ENCODE measurements at places on chromosomes 4 and X. TPM values are rescaled to one million over a fixed set of nuclear protein-coding genes. Genes with fewer than 3 reads are reported as not detected.

GRCh38 chrX:31459361-31459760 lies 387.5 kb upstream of the FTHL17 start:
- no peaks in the 10 kb centered on the region for H3K27me3 ChIP-seq
- DNase-seq = no peak
- H3K4me3 ChIP-seq = no peak overlapping the region
- H3K27ac ChIP-seq = no peak overlapping the region
- no peaks in the 10 kb centered on the region for H3K4me1 ChIP-seq

GRCh38 chrX:69123481-69123880 lies 41.8 kb downstream of the PJA1 start:
- no peaks in the 10 kb centered on the region for H3K36me3 ChIP-seq
- no peaks in the 10 kb centered on the region for H3K27me3 ChIP-seq

- no peak overlapping the region for H3K4me3 ChIP-seq
- no peaks in the 10 kb centered on the region for H3K4me1 ChIP-seq
- DNase-seq = no peak
- no peak overlapping the region for H3K27ac ChIP-seq
- H3K27me3 ChIP-seq = no peaks in the 10 kb centered on the region
These were observed 62.6 kb downstream of the USO1 start for GRCh38 chr4:75786938-75787337.

- H3K27me3 ChIP-seq = no peaks in the 10 kb centered on the region
- H3K27ac ChIP-seq = no peak overlapping the region
- no peak for DNase-seq
- no peaks in the 10 kb centered on the region for H3K4me1 ChIP-seq
- H3K4me3 ChIP-seq = no peak overlapping the region
- no peaks in the 10 kb centered on the region for H3K36me3 ChIP-seq
These were observed 863.8 kb upstream of the PABPC4L start for GRCh38 chr4:135065366-135065765.

DNA sequence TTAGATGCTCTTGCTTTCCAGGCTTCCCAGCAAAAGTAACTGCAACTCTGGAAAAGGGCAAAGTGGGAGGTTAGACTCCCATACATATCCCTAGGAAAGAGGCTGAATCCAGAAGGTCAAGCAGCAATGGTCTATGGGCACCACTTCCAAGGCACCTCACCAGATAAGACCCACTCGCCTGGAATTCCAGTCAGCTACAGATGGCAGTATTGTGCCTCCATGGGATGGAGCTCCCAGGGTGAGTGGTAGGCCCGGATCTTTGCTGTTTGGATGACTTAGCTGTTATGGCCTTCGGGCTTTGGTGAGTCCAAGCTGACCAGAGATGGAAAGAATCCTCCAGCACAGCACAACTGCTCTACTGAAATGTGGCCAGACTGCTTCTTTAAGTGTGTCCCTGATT lies 688.0 kb downstream of the PCDH19 start:
- no peaks in the 10 kb centered on the region for H3K4me1 ChIP-seq
- H3K4me3 ChIP-seq = no peak overlapping the region
- H3K27ac ChIP-seq = no peak overlapping the region
- no peaks in the 10 kb centered on the region for H3K36me3 ChIP-seq

CXorf49 gene
- not detected for total RNA-seq

DNA sequence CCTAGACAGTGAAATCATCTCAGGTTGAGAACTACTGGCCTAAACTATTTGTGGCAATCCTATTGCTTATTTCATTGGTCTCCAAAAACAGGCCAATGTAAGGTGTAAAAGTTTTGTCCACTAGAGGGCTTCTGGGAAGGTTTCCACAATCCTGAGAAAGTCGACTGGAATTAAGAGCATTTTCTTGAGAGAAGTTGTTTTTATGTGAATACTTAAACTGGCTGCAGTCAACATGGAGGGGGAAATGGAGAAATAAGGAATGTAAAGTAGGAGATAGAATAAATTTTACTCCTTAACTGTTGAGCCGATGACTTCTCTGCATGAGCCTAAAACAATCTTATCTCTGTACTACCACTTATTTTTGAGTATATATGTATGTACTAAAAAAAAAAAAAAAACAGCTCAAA lies 11.0 kb upstream of the EIF4E start:
- H3K4me1 ChIP-seq = no peaks in the 10 kb centered on the region
- no peaks in the 10 kb centered on the region for H3K36me3 ChIP-seq
- no peak for DNase-seq
- H3K27ac ChIP-seq = no peak overlapping the region

HMGN5 gene
- 3.0 TPM for total RNA-seq

DNA sequence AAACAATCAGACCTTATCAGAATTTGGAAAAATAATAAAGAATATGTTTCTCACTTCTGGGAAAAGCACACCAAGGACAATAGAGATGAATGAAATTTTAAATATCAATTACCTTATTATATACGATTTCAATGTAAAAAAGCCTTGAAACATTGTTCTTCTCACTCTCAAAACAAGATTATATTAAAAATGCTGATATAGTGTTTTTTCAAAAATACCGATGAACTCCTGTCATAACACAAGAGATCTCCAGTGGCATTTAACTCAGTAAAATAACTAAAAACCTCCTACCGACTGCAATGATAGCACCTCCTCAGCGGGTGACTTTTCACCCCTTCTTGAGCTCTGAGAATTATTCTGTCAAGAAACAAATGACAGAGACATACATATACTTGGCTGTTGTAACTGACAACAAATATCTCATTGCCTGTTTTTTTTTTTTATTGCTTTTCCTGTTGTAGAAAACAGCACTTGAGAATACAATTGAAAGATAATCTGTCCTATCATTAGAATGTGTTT lies 1237.3 kb downstream of the C4orf33 start:
- H3K4me3 ChIP-seq = no peak overlapping the region
- no peak overlapping the region for H3K27ac ChIP-seq
- H3K4me1 ChIP-seq = no peaks in the 10 kb centered on the region
- no peaks in the 10 kb centered on the region for H3K36me3 ChIP-seq

SLC34A2 gene
- not detected for total RNA-seq

DNA sequence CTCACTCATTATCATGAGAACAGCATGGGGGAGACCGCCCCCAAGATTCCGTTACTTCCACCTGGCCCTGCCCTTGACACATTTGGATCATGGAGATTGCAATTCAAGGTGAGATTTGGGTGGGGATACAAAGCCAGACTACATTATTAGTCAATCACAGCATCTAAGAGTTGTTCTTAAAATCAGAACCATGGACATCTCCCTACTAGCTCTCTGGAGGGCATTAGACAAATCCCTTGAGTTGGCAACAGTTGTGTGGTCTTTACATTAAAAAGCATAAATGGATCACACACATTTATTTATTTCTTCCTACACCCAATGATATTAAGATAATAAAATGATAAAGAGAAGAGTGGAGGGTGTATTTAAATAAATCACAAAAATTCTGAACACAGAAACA lies 262.8 kb upstream of the VCX start:
- no peaks in the 10 kb centered on the region for H3K27me3 ChIP-seq
- DNase-seq = no peak
- H3K4me3 ChIP-seq = no peak overlapping the region
- no peaks in the 10 kb centered on the region for H3K36me3 ChIP-seq
- H3K4me1 ChIP-seq = no peaks in the 10 kb centered on the region
- H3K27ac ChIP-seq = no peak overlapping the region

- no peaks in the 10 kb centered on the region for H3K4me1 ChIP-seq
- H3K27me3 ChIP-seq = no peaks in the 10 kb centered on the region
- DNase-seq = no peak
- no peaks in the 10 kb centered on the region for H3K36me3 ChIP-seq
These were observed 20.8 kb upstream of the SLC10A4 start for GRCh38 chr4:48462363-48462762.

- H3K27ac ChIP-seq = no peak overlapping the region
- H3K27me3 ChIP-seq = no peaks in the 10 kb centered on the region
- no peak for DNase-seq
- no peaks in the 10 kb centered on the region for H3K36me3 ChIP-seq
- no peak overlapping the region for H3K4me3 ChIP-seq
These were observed 150.3 kb downstream of the SOX3 start for GRCh38 chrX:140354431-140355120.

MOB1B gene
- 12.7 TPM for total RNA-seq

- H3K4me1 ChIP-seq = no peaks in the 10 kb centered on the region
- DNase-seq = no peak
- no peaks in the 10 kb centered on the region for H3K36me3 ChIP-seq
- H3K4me3 ChIP-seq = no peak overlapping the region
- H3K27me3 ChIP-seq = no peaks in the 10 kb centered on the region
These were observed 1475.5 kb upstream of the AGA start for GRCh38 chr4:178917756-178918155.

DNA sequence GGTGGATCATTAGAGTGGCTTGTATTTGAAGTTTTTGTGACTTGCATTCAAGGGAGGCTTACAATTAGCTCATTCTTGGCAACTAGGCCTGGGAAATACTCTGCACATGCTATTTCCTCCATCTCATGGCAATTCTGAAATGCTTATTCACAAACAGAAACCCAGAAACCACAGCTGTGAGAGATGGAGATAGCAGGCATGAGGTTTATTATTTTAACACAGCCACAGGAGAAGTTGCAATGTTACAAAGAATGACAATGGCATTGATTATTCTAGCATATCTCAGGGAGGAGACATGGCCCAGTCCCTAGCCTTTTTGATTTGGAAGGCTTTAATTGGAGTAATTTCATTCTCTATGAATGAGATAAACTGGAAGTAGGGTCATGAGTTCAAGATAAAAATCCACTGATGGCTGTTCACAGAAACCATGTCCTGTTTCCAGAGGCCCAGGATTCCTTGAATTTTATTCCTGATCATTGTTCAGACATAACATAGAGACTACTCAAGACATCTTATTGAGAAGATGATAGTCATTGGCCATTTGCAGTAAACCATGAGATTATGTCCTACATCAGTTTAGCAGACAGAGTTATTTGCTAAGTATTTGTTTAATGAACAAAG lies 123.9 kb downstream of the MID1 start:
- no peak for DNase-seq
- H3K4me1 ChIP-seq = no peaks in the 10 kb centered on the region
- no peaks in the 10 kb centered on the region for H3K27me3 ChIP-seq
- H3K36me3 ChIP-seq = no peaks in the 10 kb centered on the region

- no peak overlapping the region for H3K27ac ChIP-seq
- no peak overlapping the region for H3K4me3 ChIP-seq
- no peaks in the 10 kb centered on the region for H3K36me3 ChIP-seq
- no peaks in the 10 kb centered on the region for H3K27me3 ChIP-seq
- no peak for DNase-seq
These were observed 158.1 kb upstream of the VCX3A start for GRCh38 chrX:6693051-6693450.

DNA sequence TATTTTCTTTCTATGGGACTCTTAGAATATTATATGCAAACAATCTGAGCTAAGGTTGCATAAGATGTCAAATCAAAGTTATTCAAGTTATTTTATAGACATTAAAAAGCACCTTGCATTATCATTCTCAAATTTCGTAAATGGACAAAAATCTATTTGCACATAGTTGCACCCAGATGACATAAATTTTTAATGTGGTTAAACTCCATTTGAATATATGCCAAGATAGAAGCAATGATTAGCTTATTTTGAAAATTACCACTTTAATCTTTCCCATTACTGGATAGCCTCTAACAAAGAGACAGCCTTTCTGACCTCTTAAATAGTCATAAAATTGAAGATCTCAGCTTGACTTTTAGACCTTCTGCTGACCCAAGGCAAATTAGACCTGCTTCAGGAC lies 386.8 kb downstream of the RAPGEF2 start:
- H3K27me3 ChIP-seq = peaks cover 11% of the 10 kb centered on the region
- DNase-seq = no peak
- no peak overlapping the region for H3K27ac ChIP-seq
- H3K4me1 ChIP-seq = peaks cover 6% of the 10 kb centered on the region

GRCh38 chrX:57286507-57287251 lies at the start of gene FAAH2:
FAAH2 (plus strand) TSS chrX:57286706; CDS start chrX:57286826, 120 bp downstream.
- no peaks in the 10 kb centered on the region for H3K4me1 ChIP-seq
- peak; percentile 79 for DNase-seq
- peak within 1 kb of the TSS; percentile 24 for H3K4me3 ChIP-seq
- H3K36me3 ChIP-seq = no peaks in the 10 kb centered on the region

- H3K4me1 ChIP-seq = peaks cover 4% of the 10 kb centered on the region
- no peaks in the 10 kb centered on the region for H3K36me3 ChIP-seq
- no peak overlapping the region for H3K27ac ChIP-seq
- no peak for DNase-seq
These were observed 102.7 kb downstream of the UCHL1 start for GRCh38 chr4:41359422-41359775.

- H3K27me3 ChIP-seq = no peaks in the 10 kb centered on the region
- no peak overlapping the region for H3K27ac ChIP-seq
- no peak for DNase-seq
- H3K4me1 ChIP-seq = peaks cover 6% of the 10 kb centered on the region
- no peaks in the 10 kb centered on the region for H3K36me3 ChIP-seq
- H3K4me3 ChIP-seq = no peak overlapping the region
These were observed 352.2 kb downstream of the SPRY1 start for GRCh38 chr4:123748806-123749205.

DNA sequence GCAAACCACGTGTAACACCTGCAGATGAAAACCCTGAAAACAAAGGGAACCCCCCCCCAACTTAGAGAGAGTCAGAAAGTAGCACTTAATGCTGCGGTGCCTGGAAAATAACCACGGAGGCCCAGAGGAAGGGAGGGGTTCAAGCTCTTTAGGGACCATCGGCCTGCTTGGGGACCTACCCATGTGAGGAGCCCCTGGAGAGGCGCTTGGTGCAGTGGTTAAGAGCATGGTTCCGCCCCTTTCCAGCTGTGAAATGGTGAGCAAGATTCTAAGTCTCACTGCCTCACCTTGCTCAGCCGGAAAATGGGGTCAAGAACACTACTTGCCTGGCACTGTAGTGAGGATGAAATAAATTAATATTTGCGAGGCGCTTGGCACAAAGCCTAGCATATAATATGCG lies 13.8 kb downstream of the SLC25A5 start:
- H3K27me3 ChIP-seq = no peaks in the 10 kb centered on the region
- peak overlapping the region; percentile 77 for H3K27ac ChIP-seq
- H3K36me3 ChIP-seq = no peaks in the 10 kb centered on the region

DNA sequence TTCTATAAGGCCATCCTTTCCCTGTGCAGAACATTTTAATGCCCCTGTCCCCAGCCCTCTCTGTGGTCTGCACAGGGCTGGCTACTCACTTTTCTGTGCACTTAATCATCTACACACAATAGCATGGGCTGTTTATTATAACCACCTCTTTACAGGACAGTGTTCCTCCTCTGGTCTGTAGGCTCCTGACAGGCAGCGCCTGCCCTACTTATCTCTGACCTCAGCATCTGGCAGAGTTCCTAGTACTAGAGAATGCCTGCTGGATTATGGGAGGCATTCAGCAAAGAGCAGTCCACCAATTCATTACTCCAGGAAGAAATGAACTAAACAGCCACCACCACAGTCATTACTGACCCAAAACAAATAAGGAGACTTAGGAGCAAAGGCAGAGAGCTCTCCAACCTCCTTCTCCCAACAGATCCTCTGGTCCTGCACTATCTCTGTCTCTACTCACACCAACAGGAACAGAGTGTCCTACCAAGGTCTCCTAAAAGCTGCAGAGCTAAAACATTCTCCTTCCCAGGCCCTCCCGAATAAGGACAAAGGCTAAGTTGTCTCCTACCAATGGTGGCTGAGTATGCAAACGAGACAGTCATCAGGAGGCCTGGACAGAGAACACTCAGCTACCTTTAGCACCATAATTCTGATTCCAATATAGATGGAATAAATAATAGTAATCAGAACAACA lies 279.2 kb downstream of the QDPR start:
- no peaks in the 10 kb centered on the region for H3K27me3 ChIP-seq
- H3K4me1 ChIP-seq = no peaks in the 10 kb centered on the region
- no peak overlapping the region for H3K27ac ChIP-seq
- H3K36me3 ChIP-seq = no peaks in the 10 kb centered on the region
- no peak overlapping the region for H3K4me3 ChIP-seq

CT45A3 gene
- total RNA-seq = not detected

Data from transverse colon (tissue), 4 donors.